Osteocyte (in vitro differentiated cells): ENCODE measurements at places on chromosomes 6 and 20. TPM values are rescaled to one million over a fixed set of nuclear protein-coding genes. Genes with fewer than 3 reads are reported as not detected.

DNA sequence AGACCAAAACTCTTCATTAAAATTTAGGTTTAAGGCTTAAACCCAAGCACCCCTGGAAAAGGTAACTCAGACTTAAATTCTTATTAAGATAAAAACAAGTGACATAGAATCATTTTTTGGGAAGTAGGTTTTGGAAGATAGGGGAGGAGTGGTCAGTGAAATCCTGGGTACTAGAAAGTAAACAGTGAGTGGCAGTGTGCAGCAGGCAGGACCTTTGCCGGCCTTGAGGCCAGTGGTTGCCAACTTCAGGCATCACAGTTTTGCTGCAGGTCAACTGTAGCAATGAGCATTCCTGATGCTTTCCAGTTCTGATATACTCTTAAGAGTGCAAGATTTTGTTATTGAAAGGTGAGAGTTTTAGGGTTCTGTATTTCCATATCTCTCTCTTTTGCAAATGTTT is 69.3 kb upstream of the SUPT3H start:
- no peak for DNase-seq

Gene C6orf132
- 4.0 and 4.3 TPM in 2 replicates for total RNA-seq

Gene ISM1
- 0.21 and 0.31 TPM in 2 replicates for total RNA-seq

Gene TUBB2B
- 61.7 and 67.2 TPM in 2 replicates for total RNA-seq

DNA sequence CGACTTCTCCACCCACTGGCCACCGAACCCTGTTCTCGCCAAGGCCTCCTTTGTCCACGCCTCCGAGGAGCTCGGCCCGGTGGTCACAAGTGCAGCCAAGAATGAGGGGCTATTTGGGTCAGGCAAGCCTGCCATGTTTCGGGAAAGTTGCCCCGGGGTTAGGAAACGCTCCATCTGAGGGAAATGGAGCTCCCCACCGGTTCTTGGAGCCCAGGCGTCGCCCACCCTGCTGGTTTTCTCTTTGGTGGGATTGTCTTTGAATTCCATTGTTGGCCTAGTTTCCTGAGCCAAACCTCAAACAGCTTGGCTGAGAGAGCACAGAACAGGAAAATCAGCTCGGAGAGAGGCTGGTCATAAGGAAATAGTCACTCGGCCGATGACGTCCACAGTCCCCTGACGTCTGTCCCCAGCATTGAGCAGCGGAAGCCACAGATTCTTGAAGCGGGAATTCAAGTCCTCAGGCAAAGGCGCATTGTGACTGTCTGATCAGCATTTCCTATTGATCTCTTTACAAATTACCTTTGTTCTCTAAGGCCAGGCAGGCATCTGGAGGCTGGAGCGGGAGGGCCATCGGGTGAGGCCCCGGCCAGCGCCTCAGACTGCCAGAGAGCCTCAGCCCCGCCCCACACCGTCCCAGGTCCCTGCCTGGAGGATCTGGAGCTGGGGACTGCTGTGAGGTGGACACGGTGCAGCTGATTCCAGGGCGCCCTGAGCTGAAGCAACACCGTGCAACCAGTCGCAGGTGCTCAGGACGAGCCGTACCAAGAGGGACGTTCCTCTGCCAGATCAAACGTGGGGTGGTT is 138.6 kb downstream of the DLL1 start:
- DNase-seq = no peak

DNA sequence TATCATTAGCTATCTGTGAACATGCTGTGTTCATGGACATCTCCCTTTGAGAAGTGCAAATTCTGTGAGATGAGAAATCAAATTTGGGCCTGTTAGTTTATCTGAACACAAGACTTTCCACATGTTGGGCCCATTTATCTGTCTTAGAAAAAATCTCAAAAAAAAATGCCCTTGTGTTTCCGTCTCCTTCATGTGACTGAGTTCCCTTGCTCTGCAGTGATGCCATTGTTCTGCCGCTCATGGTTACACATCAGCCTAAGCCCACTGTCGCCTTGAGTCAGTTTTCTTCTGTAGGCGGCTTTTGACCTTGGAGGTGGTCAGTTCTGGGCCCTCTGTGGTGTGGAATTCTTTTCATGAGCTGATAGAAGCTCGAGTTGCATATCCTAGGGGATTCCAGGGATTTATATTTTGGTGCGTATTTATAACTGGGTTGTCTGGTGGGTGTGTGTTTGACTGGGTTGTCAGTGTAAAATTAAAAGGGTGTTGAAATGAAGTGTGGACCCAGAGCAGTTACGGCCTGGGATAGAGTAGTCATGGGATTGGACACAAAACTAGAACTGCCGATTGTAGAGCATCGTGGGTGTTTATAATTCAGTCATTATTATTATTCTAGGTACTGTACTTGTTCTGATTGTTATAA is 156.7 kb downstream of the JARID2 start:
- no peak for DNase-seq

Gene OR2B6
- total RNA-seq = not detected in 2 replicates

DNA sequence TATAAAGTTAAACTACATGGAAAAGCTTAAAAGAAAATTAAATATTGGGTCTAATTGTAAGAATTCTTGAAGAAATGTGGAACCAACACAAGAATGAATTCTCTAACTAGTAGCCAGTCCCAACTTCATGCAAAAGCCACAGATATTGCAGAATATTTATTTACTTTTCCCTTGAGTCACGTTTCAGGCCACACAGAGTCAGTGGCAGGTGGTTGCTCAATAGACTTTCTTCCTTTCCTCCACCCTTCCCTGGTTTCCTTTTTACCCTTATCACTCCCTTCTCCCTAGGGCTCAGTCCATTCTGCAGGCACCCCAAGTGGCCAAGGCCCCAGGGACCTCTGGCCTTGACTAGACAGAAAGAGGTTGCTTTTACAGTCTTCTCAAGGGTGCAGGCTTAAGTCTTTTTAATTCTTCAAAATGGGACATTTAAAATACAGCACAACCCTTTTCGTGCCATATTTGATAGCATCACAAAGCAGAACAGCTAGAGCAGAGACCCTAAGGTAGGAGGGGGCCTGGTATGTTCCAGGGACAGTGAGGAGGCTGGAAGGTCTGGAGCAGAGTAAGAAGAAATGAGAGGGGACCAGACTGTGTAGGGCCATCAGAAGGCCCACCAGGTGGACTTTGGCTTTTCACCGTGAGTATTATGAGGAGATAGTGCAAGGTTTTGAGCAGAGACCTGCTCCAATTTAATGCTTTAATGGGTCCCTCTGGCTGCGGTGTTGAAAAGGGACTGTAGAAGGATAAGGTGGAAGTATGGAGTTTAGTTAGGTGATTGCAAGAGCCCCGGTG is 65.0 kb downstream of the HDDC2 start:
- no peak for DNase-seq

DNA sequence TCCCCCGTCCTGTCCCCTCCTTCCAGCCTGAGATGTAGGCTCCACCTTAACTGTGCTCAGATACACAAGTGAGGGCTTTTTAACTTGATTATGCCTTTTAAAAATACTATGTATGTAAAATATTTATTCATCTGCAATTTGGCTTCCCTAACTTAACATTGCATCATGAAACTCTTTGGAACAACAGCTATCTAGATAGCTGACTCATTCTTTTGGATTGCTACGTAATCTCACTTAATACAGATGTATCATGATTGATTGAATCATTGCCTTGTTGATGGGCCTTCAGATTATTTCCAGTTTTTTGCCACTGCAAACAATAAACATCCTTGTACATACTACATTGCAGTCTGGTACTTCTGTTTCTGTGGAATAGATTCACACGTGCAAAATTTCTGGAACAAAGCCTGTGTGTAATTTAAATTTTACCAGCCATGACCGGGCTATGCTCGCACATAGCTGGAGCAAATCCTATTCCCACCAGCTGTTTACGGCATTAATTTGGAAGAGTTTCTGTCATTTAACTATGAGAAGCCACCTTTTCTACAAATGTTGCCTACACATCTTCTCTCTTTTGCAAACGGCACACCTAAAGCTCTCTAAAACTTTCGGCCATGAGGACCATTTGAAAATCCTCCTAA is 6.5 kb downstream of the PRND start:
- DNase-seq = no peak

DNA sequence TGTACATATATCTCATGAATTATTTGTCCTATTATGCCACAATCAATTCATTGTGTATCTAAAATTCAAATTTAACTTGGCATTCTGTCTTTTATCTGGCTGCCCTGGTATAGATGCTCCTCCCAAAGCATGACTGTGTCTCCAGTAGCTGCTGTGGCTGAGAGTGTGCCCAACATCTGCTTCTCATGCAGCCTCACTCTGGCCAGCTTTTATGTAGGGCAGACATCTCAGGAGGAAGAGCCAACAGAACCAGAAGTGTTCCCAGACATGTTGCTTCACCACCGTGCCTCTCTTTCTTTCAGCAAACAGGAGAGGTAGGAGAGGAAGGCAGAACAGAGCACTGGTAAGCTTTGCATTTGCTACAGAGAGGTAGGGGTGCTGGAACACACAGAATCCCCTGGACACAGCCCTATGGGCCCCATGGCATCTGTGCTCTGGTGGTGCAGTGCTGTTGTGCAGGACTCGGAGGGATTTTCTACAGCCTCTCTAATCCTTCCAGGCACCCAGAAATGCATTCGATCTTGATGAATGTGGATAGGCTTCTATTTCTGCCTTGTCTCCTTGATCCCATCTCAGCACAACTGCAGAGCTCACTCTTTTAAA is 637.1 kb downstream of the UTRN start:
- no peak for DNase-seq

- no peak for DNase-seq
These were observed 7.1 kb upstream of the FRMD1 start for GRCh38 chr6:168086066-168086465.

GRCh38 chr20:51233345-51233744 is 210.4 kb upstream of the KCNG1 start:
- DNase-seq = no peak

Gene ZNF318
- total RNA-seq = 25.1 and 26.0 TPM in 2 replicates

Gene BPIFB2
- not detected in 2 replicates for total RNA-seq

DNA sequence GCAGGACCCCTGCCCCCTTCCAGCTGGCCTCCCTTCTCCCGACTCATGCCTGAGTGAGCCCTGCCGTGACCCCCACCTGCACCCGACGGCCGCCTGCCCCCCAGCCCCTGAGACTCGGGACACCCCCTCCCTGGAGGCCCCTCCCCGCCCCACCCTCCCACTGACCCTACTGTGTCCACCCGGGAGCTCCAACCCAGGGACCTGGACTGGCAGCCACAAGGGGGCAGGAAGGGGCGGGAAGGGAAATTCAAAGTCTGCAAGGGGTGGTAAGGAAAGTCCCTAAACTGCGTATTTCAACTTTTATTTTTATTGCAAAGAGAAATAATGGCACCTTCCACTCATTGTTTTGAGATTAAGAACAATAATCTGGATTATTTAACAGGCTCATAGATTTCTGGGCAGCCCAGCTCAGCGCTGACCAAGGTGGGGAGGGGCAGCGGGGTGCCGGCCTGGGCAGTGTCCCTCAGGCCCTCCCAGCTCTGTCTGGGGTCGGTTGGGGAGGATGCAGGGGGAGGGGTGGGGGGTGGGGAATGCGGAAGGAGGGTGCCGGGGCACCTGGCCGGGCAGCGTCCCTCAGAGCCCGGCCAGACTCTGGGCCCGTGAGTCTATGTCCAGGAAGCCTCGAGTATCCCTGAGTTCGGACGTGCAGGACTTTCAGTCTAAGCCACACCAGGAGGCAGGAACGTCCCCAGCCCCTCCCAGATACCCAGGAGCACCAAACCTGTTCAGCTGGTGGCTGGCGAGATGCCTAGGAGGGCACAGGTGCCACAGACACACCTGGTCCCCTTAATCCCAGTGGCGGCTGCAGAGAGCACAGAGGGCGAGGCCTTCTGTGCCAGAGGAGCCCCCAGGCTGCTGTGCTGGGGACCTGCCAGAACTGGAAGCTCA is 1.3 kb upstream of the PTK6 start:
- DNase-seq = no peak
